ENCODE measurements at places on chromosomes 2 and 18.

DNA sequence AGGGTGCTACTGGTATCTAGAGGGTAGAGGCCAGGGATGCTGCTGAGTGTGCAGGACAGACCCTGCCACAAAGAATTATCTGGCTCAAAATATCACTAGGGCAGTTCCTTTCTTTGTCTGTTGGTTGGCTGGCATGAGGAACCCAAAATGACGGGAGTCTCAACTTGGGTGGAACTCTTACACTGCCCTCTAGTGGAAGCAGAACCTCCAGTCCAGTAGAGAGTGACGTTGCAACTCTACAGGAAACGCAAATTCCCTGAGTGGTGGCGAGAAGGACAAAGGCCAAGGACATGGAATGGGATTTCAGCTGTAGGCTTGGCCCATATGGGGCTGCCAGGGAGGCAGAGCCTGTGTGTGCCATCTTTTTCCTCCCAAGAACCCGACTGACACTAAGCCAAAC, 47.1 kb downstream of the COPS8 start:
- no peak for DNase-seq

GRCh38 chr18:79608999-79609461, 70.6 kb upstream of the CTDP1 start:
- no peak for DNase-seq

GRCh38 chr2:131092458-131093005, 728 bp downstream of the FAM168B start:
- no peak for DNase-seq

DNA sequence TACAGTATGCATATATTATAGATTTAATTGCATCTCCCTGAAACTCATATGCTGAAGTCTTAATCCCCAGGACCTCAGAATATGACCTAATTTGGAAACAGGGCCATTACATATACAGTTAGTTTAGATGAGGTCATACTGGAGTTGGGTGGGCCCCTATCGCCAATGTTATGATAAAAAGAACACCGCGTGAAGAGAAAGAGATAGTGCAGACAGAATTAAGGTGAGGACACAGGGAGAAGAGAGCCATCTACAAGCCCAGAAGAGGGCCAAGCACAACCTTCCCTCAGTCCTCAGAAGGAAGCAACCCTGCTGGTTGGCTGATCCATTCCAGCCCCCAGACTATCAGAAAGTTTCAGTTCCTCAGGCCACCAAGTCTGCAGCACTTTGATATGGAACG, 311.9 kb upstream of the RAB6C start:
- DNase-seq = no peak

- no peak for DNase-seq
These were observed 20.6 kb upstream of the LOXHD1 start for GRCh38 chr18:46677611-46678010.

GRCh38 chr18:45730832-45731575, 7.0 kb downstream of the SLC14A1 start:
- DNase-seq = no peak
